D721Med (cell line): ENCODE measurements at places on chromosomes 5 and 9.

DNA sequence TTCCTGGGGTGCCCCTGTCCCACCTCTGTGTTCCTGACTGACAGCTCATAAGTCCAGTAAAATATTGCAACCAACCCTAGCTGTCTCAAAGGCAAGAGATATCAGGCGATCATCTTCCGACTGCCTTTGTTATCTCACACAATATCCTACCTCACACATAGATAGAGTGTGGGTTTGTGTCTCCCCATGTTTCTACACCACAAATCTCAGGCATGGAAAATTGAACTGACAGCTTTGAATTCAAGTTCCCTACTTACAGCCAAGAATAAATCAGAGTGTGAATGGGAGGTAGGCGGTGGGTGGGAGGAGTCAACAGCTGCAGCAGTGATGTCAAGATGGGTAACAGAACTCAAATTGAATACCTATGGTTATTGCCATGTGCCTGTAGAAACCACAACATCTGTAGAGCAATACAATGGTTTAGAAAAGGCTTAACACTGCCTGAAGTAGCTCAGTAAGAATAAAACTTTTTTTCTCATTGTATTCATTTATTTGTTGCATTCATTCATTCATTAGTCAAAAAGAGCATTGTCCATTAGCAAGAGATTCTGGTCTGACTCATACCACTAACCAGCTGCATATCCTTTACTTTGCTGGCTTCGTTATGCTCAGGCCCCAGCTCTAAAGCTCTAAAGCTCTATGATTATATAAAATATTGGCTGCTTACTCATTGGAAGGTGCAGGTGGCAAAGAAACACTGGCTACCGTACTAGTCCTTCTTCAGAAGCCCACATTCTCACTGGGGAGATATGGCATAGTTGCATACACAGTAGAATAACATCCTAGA is 108.2 kb upstream of the DMAC1 start:
- no peak for DNase-seq

- no peak for DNase-seq
Measured at GRCh38 chr9:130996205-130996604, 12.8 kb upstream of the LAMC3 start.

GRCh38 chr9:88824711-88825110 is 166.6 kb upstream of the S1PR3 start:
- DNase-seq, result no peak

DNA sequence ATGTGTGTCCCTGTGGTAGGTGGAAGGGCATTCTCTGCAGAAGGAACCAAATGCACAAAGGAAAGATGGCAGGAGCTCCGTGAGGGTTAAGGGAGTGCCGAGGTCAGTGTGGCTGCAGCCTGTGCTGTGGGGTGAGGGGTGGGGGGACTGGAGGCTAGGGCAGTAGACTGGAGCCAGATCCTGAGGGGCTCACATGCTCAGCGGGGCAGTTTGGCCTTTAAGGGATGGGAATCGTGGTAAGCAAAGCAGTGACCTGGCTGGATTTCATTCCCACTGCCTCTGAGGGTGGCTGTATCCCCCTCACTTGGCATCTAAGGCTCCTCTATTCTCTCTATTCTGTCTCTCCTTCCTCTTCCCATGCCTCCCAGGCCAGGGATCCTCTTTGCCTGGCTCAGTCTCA is 15.6 kb downstream of the PITX1 start:
- DNase-seq, result no peak

- DNase-seq, result no peak
Measured at GRCh38 chr9:134378901-134379338, 52.7 kb downstream of the RXRA start.

- DNase-seq, result peak; percentile 10
Measured at GRCh38 chr5:369151-369868, 47.8 kb downstream of the AHRR start.

GRCh38 chr9:557601-558201 is 283.8 kb upstream of the DMRT1 start:
- no peak for DNase-seq

- no peak for DNase-seq
Measured at GRCh38 chr9:99445371-99445891, 223.3 kb downstream of the SEC61B start.

- no peak for DNase-seq
Measured at GRCh38 chr9:114641967-114642366, 15.6 kb downstream of the TEX53 start.

GRCh38 chr5:124658867-124659557 is 87.4 kb downstream of the ZNF608 start:
- no peak for DNase-seq

GRCh38 chr5:116507051-116507537 is 67.5 kb downstream of the SEMA6A start:
- DNase-seq, result no peak

GRCh38 chr9:115615821-115616665 is 498.1 kb upstream of the TNC start:
- DNase-seq, result no peak

GRCh38 chr5:42591015-42591414 is 165.6 kb upstream of the CCDC152 start:
- DNase-seq, result no peak

GRCh38 chr9:5593904-5594303 is 35.0 kb upstream of the RIC1 start:
- no peak for DNase-seq

DNA sequence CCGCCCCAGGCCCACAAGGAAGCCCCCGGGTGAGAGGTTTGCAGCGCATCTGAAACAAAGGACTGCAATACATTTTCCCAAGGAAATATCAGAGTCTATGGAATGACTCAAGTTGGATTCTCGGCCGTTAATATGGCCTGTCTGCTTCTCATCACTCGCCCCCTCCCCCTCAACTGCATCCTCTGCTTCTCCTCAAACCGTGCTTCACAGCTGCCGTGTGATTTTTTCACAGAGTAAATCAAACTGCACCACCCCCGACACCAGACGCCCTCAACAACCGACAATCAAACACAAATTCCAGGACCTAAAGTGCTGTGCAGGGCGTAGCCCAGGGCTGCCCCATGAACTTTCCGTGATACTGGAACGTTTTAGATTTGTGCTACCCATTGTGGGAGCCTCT is 176.9 kb downstream of the ROR2 start:
- DNase-seq, result no peak

GRCh38 chr5:83589786-83590185 is 118.2 kb downstream of the VCAN start:
- DNase-seq, result no peak

- no peak for DNase-seq
Measured at GRCh38 chr9:21455320-21455719, 15.1 kb downstream of the IFNA1 start.

DNA sequence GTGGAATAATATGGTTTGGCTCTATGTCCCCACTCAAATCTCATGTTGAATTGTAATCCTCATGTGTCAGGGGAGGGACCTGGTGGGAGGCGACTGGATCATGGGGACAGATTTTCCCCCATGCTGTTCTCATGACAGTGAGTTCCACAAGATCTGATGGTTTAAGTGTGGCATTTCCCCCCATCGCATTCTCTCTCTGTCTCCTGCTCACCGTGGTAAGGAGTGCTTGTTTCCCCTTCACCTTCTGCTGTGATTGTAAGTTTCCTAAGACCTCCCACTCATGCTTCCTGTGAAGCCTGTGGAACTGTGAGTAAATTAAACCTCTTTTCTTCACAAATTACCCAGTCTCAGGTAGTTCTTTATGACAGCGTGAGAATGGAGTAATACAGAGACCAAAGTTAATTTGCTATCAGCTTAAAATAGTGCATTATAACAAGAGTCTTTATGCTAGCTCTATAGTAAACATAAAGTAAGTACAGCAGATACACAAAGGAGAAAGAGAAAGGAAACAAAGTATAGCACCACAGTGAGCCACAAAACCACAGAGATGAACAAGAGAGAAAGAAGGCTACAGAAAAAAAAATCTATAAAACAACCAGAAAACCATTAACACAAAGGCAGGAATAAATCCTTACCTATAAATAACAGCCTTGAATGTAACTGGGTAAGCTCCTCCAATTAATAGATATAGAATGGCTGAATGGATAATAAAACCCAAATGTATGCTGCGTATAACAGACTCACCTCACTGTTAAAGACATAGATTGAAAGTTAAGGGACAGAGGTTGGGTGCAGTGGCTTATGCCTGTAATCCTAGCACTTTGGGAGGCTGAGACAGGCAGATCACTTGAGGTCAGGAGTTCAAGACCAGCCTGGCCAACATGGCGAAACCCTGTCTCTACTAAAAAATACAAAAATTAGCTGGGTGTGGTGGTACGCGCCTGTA is 39.7 kb downstream of the RAPGEF6 start:
- no peak for DNase-seq

GRCh38 chr5:55319491-55319890 is 11.7 kb downstream of the MTREX start:
- no peak for DNase-seq

DNA sequence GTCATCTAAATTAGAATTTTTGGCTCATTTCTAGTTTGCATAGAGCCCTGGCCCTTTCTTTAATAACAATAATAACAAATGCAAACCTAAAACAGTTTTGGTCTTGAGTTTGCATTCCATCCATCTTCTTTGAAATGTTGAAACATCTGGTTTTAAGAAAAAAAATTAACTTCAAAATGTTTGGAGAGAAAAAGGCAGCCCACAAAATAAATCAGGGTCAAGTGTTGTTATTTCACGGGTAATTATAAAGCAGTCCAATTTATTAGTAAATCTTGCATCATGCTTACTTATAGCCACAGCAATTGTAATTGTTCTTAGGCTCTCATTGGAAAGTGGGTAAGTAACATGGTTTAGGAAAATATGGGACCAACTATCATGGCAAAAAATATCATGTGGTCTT is 247.0 kb upstream of the MEF2C start:
- DNase-seq, result no peak

GRCh38 chr5:9713356-9713755 is 83.2 kb upstream of the TAS2R1 start:
- no peak for DNase-seq

GRCh38 chr5:37272511-37272910 is 23.3 kb upstream of the CPLANE1 start:
- DNase-seq, result no peak

DNA sequence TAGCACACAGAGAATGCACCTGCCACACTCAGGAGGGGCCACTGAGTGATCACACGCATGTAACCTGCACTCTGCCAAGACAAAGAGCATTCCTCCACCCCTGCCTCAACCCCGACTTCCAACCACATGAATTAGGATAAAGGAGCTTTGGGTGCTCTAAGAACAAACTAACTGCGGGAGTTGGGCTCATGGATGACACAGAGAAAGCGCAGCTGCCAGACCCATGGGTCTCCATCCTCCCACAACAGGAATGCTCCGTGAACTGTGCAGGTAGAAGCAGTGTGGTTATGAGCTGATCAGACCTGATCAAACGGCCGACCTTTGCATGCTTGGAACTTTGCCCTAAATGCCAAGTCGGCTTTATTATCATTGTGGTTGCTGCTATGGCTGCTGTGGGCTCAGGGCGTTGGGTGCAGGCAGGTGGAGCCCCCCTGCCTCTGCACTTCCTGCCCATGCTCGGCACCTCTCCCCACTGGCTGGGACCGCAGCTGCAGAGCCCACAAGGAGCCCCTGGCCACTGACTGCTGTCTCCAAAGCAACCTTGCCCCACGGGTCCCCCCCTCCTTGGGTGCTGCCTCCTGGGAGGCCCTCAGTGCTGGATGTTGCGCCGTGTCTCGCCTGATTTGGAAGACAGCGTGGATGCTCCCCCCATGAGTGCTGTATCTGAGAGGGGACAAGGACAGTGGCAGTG is 2.6 kb upstream of the SLC6A3 start:
- no peak for DNase-seq

- DNase-seq, result no peak
Measured at GRCh38 chr5:79924936-79925893, 65.8 kb downstream of the MTX3 start.

- no peak for DNase-seq
Measured at GRCh38 chr5:150413176-150413901, 629 bp upstream of the CD74 start.

DNA sequence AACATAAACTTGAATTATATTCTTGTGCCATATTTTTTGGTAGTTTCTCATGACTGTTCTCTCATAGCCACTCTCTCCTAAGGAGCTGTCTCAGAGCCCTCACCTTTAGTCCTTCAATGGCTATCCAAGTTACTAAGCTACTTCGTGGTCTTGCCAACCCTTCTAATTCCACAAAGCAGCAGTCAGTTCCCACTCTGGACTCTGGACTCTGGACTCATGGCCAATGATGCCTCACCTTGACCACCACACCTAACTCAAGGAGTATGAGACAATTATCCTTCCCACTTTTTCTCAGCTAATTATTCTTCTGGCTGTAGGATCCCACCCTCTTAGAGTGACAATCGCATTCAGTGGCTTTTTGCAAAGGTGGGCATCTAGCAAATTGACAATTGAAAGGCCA is 42.2 kb downstream of the TUSC1 start:
- no peak for DNase-seq

GRCh38 chr9:83166372-83166771 is 103.4 kb upstream of the RASEF start:
- no peak for DNase-seq

- DNase-seq, result no peak
Measured at GRCh38 chr9:4182831-4183230, 117.0 kb downstream of the GLIS3 start.

- DNase-seq, result no peak
Measured at GRCh38 chr5:95087816-95088317, 197.0 kb downstream of the MCTP1 start.

DNA sequence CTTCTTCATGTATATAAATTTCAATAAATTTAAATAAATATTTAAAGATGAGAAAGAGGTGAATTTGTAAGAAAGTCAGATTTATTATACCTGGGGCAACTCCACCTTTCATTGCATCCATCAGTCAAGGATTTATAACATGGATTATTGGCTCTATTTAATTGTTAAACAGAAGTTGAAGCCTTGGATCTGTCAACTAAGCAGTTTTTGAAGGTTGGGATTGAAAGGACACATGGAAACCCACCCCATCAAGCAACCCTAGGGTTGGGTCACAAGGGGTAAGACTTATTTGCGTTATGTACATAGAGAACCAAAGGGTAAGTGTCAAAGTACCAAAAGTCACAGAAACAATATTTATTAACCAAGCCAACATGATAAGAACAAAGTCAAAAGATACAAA is 342.5 kb downstream of the ELAVL2 start:
- no peak for DNase-seq

GRCh38 chr5:68033029-68033428 is 182.5 kb upstream of the PIK3R1 start:
- DNase-seq, result no peak

DNA sequence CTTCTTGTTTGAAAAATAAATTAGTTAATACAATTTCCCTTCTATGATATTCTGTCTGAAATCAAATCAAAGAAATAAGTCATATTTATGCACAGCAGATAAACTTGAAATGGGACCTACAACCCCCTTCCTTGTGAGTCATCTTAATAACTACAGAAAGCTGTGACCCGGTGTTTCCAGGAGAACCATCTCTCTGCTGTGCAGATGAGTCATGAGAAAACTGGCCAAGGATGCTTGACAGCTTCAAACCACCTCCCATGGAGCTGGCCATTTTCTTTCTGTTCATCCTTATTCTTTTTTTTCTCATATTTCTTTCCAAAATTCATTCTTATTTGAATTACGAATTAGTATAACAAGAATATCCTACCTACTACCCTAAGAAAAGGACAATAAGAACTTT is 43.4 kb upstream of the NR4A3 start:
- no peak for DNase-seq

- DNase-seq, result no peak
Measured at GRCh38 chr5:42522783-42523182, 99.5 kb downstream of the GHR start.

- DNase-seq, result peak; percentile 92
Measured at GRCh38 chr5:178162481-178162880, 8.8 kb upstream of the NHP2 start.

GRCh38 chr9:87650611-87651295 is 75.2 kb upstream of the CTSL start:
- DNase-seq, result no peak

- DNase-seq, result no peak
Measured at GRCh38 chr5:149935431-149935901, 9.1 kb downstream of the PDE6A start.
